ENCODE measurements at places on chromosomes 13 and 19.
A peak's percentile ranks its signal among the peaks of the same experiment; 100 is the strongest.

GRCh38 chr13:24103782-24104372, 56.6 kb upstream of the SPATA13 start:
- no peak for DNase-seq

GRCh38 chr13:97240788-97241734, 18.9 kb downstream of the MBNL2 start:
- DNase-seq, result no peak

DNA sequence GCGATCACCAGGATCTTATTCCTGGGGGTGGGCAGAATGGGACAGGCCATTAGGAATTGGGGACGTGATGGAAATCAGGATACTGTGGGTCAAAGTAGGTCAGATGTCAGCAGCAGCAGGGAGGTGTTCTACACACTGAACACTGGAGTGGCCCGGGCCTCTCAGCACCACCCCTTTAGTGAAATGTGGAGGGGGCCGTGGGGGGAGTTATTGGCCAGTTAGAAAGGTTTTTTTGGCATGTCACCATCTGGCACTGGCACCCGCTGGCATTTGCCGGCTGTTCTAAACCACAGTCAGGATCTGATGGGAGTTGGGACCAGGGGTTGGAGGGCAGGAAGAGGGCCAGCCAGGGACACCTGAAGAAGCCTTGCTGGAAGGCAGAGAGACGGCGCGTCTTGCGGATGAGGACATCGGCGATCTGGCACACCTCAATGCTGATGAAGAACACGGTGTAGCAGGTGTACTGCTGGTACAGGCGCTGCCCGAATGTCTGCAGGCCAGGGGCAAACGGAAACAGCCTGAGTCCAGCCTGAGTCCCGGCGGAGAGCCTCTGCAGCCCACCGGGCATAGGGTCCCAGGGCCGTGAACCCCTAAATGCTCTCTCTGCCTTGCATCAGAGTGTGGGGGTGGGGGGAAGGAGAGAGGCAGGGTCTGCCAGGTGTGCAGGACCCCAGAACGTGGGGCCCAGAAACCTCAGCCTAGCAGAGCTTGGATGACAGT, 5.8 kb downstream of the TMEM147 start:
- no peak for DNase-seq

GRCh38 chr13:25169951-25170553, 2.0 kb downstream of the AMER2 start:
- DNase-seq, result no peak

- DNase-seq, result no peak
Observed at GRCh38 chr19:27876976-27877512, 1335.9 kb downstream of the UQCRFS1 start.

DNA sequence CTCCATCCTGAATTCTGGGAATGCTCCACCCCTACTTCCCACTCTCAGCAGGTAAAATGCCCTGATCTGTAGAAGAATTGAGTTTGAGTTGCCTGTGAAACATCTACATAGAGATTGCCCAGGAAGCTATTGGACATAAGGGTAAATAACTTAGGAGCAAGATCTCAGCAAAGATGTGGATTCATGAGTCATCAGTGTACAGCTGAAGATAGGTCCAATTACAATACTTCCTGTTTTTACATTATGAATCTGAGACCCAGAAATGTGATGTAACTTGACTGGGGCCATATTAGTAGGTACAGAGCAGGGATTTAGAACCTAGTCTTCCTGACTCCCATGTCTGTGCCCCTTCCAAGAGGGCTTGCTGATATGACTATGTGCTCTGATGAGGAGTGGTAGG, 79.4 kb upstream of the FNDC3A start:
- DNase-seq, result no peak

DNA sequence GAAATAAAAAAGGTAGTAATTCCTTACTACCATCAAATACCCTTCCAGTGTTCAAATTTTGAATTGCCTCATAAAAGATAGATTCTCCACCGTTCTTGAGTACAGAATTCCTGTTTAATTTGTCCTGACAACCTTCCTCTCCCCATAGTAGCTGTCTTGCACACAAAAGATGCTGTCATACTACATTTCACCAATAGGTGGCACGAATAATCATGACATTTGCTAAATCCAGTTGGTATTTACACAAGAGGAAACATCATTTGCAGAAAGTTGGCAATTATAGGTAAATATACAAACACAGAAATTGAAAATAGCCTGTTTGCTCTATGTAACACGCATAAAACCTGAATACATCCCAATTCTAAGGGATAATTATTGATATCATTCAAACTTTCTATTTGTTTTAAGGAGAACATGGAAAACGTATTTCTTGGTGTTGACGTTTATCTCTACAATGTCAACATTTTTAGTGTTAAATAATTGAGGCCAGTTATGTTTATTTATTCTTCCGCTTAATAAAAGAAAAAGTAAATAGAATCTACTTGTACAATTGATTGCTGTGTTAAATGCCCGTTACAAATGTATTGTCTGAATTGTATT, 58.3 kb upstream of the CLDN10 start:
- DNase-seq, result peak; percentile 64

DNA sequence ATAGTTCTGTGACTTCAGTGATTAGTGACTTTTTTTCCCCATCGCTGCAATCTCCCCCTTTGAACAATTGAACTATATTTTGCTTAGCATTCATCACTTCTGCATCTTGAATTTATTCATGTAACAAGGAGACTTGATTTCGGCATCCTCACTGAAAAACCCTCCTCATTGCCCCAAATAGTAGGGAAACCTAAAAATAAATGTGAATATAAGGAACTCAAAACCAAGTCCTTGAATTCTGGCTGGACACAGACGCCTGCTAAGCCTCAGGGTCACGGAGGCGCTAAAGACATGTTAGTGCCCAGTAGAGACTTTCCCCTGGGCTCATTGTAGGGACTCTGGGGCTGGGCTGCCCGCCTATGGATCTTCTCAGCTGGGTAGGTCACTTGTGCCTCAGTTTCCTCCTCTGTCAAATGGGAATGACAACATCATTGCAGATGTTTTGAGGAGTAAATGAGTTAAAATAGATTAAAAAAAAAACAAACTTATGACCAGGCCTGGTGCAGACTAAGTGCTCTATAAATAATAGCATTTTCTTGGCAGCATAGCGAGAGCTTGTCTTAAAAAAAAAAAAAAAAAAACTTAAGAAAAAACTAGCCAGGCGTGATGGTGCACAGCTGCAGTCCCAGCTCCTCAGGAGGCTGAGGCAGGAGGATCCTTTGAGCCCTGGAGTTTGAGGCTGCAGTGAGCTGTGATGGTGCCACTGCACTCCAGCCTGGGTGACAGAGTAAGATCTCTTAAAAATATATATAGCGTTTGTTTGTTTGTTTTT, 1.8 kb upstream of the ADGRE5 start:
- DNase-seq, result no peak

DNA sequence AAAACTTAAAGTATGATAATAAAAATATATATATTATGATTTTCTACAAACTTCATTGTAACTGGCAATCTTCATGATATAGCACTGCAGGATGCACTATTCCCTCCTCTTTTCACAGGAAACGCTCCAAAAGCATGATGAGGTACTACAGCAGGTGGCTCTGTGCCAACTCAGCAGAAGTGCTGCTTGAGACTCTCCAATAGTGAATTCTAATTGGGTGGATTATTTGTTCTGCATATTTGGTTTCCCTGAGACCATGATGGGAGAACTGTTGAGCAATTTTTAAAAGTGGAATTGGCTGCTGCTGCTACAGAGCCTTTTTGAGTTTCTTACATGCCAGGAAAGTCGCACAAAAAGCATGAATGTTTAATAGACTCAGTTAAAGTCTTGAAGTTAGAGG, 1782.4 kb upstream of the PCDH20 start:
- no peak for DNase-seq

DNA sequence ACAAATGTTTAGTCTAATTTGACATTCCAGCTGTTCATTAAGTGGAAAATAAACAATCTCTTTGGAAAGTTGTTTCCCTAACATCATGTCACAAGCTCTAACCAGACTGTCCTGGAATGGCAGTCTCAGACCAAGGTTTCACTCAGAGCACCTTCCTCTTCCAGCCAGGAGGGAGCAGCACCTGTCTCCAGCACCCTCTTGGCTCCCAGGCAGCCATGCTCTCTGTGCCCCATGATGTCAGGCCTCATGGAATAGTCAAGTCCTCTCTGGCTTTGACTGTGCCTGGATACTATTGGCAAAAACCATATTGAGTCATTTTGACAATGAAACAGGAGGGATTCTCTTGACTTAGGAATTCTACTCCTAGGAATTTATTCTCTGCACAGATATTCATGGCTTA, 171.4 kb downstream of the OXGR1 start:
- peak; percentile 36 for DNase-seq

GRCh38 chr19:40928850-40929249, 46.8 kb upstream of the CYP2A7 start:
- DNase-seq, result no peak

DNA sequence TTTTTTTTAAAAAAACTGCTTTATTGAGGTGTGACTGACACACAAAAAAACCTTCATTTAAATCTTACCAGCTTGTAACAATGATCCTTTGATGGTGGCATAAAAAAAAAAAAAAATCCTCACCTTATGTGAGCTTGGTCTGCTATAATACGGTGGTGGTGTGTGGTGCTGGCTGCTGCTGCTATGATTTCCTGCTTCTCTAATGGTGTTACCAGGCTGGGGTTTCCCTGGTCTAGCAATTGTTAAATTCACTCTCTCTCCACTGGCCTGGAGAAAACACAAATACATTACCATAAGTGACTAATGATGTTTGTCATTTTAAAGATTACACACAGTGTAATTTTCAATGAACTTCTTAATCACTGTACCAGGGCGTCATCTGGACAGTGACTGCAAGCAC, 60.6 kb downstream of the LNX2 start:
- DNase-seq, result no peak

DNA sequence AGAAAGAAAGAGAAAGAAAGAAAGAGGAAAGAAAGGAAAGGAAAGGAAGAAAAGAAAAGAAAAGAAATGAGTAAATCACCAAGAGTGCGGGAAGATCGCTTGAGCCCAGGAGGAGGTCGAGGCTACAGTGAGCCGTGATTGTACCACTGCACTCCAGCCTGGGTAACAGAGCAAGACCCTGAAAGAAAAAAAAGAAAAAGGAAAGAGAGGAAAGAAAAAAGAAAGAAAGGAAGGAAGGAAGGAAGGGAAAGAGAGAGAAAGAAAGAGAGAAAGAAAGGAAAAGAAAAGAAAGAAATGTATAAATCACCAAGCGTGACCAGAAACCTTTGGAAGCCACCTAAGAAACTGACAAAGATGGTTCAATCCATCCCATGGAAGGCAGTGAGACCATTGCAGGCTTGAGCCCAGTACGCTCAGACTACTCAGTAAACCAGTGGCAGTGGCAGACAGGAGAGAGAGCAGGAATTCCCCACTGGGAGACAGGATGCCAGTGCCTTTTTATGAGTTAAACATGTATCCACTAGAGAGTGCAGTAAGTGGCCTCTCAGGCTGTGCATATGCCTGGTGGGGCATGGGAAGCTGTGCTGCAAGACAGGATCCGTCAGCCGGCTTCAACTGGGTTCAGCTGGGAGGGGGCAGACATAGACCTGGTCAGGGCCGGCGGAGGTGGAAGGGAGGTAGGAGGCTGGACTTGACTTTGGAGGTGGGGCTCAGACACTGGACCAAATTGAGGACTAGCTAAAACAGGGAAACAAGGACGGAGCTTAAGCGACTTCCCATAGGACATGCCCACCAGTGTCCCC, 4.8 kb downstream of the GPR42 start:
- DNase-seq, result no peak

- no peak for DNase-seq
Observed at GRCh38 chr19:33686687-33687480, 65.1 kb downstream of the CHST8 start.

DNA sequence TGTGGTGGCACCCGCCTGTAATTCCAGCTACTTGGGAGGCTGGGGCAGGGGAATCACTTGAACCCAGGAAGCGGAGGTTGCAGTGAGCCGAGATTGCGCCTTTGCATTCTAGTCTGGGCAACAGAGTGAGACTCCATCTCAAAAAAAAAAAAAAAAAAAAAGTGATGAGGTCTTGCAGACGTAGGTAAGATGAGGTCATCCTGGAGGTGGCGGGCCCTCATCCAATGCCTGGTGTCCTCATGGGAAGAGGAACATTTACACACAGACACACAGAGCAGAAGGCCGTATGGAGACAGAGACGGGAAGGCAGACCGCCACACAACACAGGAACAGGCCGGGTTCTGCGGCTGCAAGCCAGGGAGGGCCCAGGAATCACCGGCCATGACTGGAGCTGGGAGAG, 4.4 kb downstream of the CACTIN start:
- DNase-seq, result no peak

- peak; percentile 72 for DNase-seq
Observed at GRCh38 chr13:110017379-110017778, 231.0 kb upstream of the IRS2 start.

- DNase-seq, result no peak
Observed at GRCh38 chr19:16232568-16232967, 34.9 kb downstream of the AP1M1 start.

- DNase-seq, result no peak
Observed at GRCh38 chr19:32199501-32200040, 145.8 kb upstream of the ZNF507 start.

DNA sequence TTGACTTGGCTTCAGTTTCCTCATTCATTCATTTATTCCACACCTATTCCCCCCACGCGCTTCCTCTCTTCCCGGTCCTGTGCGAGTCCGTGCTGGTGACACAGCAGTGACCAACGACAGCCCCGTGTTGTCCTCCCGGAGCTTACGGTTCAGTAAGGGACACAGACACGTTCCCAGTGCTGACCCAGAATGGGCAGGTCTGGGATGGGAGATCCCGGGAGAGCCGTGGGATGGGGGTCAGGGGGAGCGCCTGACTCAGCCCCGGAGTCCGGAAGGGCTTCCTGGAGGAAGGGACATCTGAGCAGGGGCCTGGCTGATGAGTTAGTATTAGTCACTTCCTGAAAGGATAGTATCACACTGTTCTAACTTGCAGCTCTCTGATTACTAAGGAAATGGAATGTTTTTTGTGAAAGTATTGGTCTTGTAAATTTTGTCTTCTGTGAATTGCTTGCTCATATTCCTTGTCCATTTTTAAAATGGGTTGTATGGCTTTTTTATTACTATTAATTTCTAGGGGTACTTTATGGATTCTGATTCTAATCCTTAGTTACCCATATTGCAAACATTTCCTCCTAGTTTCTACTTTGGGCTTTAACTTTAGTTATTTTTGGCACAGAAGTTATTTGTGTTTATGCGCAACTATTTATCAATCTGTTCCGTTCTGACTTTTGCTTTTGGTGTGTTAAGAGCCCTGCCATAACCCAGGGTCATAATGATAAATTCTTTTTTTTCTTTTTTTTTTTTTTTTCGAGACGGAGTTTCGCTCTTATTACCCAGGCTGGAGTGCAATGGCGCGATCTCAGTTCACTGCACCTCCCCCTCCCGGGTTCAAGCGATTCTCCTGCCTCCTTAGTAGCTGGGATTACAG, 708 bp upstream of the ERCC1 start:
- DNase-seq, result no peak

- no peak for DNase-seq
Observed at GRCh38 chr19:4375164-4376027, 25.0 kb downstream of the SH3GL1 start.

- DNase-seq, result no peak
Observed at GRCh38 chr19:55112246-55112776, 5.1 kb downstream of the PPP1R12C start.

All from NT2/D1 (cell line).